Osteocyte (in vitro differentiated cells): ENCODE measurements at places on chromosomes 2 and 18. TPM values are rescaled to one million over a fixed set of nuclear protein-coding genes. Genes with fewer than 3 reads are reported as not detected.

DNA sequence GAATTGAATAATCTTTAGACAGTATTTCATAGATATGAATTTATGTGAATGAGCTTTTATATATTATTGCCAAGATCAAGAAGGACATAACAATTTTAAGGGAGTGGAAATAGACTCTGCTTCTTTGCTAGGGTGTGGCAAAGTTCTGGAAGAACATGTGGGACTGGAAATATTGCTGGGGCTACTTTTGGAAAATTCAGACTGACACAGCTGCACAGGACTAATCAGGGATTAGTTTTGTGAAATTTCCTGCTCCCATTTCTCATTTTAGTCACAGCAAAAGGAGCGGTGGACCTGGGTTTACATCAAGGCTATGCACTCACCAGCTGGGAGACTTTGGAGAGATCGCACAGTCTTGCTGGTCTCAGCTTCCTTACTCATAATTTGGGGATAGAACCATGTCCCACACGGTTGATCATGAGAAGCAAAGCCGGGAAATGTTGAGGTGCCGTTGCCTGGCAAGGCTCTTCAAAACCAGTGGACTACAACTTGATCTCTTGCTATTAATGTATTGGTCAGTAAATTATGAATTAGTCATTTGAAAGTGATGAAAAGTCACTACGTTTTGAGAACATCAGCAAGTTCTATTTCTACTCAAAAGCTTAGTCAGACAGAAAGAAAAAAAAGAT lies 42.4 kb downstream of the IL1RL2 start:
- peaks cover 39% of the 10 kb centered on the region for H3K4me1 ChIP-seq
- no peaks in the 10 kb centered on the region for H3K36me3 ChIP-seq
- no peak for DNase-seq
- H3K27ac ChIP-seq, result no peak overlapping the region
- H3K27me3 ChIP-seq, result no peaks in the 10 kb centered on the region
- H3K4me3 ChIP-seq, result no peak overlapping the region

DNA sequence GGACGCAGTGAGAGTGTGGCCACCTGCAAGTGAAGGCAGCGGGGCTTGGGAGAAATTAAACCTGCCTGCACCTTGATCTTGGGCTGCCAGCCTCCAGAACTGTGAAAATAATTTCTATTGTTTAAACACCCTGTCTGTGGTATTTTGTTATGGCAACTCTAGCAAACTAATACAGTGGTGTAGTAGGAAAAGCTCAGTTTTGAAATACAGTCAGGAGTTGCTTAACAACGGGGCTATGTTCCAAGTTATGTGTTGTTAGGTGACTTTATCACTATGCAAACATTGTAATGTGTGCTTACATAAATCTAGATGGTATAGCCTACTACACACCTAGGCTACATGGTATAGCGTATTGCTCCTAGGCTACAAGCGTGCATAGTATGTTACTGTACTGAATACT lies 93.4 kb upstream of the FN1 start:
- H3K4me1 ChIP-seq, result peaks cover 73% of the 10 kb centered on the region
- no peaks in the 10 kb centered on the region for H3K27me3 ChIP-seq
- no peak for DNase-seq
- peaks cover 2% of the 10 kb centered on the region for H3K36me3 ChIP-seq

GRCh38 chr2:64697297-64698176 lies 43.8 kb upstream of the SERTAD2 start:
- no peaks in the 10 kb centered on the region for H3K27me3 ChIP-seq
- H3K36me3 ChIP-seq, result no peaks in the 10 kb centered on the region
- peaks cover 30% of the 10 kb centered on the region for H3K4me1 ChIP-seq
- H3K4me3 ChIP-seq, result no peak overlapping the region

GRCh38 chr18:68714366-68714711 lies 569 bp downstream of the TMX3 start:
- H3K36me3 ChIP-seq, result peaks cover 24% of the 10 kb centered on the region
- peak overlapping the region; percentile 85 for H3K27ac ChIP-seq
- DNase-seq, result no peak
- peaks cover 27% of the 10 kb centered on the region for H3K4me1 ChIP-seq
- peak overlapping the region; percentile 93 for H3K4me3 ChIP-seq
- no peaks in the 10 kb centered on the region for H3K27me3 ChIP-seq

GRCh38 chr2:144405982-144406788 lies 113.7 kb downstream of the ZEB2 start:
- H3K27ac ChIP-seq, result peak overlapping the region; percentile 28
- H3K27me3 ChIP-seq, result no peaks in the 10 kb centered on the region
- H3K4me1 ChIP-seq, result peaks cover 24% of the 10 kb centered on the region
- no peak for DNase-seq
- no peak overlapping the region for H3K4me3 ChIP-seq

GRCh38 chr18:64017870-64018269 lies 48.0 kb downstream of the SERPINB8 start:
- H3K27ac ChIP-seq, result no peak overlapping the region
- H3K27me3 ChIP-seq, result peaks cover 57% of the 10 kb centered on the region
- H3K4me3 ChIP-seq, result no peak overlapping the region
- no peak for DNase-seq
- H3K4me1 ChIP-seq, result no peaks in the 10 kb centered on the region

DNA sequence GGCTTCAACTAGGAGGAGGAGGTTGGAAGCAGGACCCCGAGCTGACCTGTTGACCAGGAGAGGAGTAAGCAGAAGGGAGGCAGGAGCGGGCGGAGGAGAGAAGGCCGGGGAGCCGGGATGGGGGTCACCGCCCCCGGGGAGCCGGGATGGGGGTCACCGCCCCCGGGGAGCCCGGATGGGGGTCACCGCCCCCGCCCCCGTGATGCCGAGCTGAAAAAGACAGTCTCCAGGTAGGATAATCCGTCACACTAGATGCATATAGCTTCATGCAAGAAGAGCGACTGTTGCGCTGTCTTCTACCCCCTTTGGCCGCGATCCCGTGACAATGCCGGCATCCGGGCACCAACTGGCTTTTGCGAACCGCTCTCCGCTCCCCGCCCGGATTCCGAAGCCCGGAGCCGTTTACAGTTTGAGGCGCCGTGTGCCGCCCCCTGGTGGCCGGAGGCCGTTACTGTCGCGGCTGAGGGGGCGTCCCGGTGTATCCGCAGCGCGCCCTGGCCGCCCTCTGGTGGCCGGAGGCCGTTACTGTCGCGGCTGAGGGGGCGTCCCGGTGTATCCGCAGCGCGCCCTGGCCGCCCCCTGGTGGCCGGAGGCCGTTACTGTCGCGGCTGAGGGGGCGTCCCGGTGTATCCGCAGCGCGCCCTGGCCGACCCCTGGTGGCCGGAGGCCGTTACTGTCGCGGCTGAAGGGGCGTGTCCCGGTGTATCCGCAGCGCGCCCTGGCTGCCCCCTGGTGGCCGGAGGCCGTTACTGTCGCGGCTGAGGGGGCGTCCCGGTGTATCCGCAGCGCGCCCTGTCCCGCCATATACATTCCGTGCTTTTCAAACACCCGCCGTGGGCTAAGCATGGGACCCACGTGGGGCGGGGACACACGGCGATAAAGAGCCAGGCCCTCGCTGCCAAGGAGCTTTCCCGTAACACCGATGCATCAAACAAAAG lies 89.6 kb downstream of the ACTR3 start:
- H3K36me3 ChIP-seq, result peaks cover 7% of the 10 kb centered on the region
- H3K27me3 ChIP-seq, result no peaks in the 10 kb centered on the region
- H3K4me3 ChIP-seq, result no peak overlapping the region
- DNase-seq, result no peak
- no peak overlapping the region for H3K27ac ChIP-seq

GRCh38 chr2:121235542-121235941 lies 49.5 kb downstream of the TFCP2L1 start:
- H3K27ac ChIP-seq, result no peak overlapping the region
- no peaks in the 10 kb centered on the region for H3K4me1 ChIP-seq
- no peak overlapping the region for H3K4me3 ChIP-seq
- no peaks in the 10 kb centered on the region for H3K36me3 ChIP-seq

CD8B2 gene
- not detected in 2 replicates for total RNA-seq

DNA sequence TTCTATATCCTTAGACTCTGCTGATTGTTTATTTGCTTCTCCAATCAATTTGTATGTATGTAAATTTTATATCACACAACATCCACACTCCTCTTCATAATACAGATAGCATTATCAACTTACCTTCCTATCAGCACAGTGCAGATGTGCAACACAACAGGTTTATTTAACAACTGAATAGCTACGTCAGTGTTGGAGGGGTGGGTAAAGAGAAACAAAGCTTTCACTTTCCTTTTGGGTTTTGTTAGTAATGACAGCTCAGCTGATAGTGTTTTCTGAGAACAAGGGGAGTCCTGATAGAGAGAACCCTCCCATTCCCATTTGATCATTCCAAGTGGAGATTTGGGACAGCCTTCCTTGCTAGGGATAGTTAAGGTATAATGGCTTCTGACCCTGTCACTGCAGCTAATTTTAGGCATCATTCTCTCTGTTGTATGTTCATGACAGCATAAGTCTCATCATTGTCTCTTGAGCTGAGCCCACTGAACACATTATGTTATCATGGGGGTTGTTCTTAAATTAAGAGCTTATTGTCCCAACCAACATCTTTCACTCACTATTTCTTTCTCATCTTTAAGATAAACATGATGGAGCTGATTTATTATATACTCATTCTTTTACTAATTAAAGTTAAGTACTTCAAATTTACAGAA lies 227.7 kb downstream of the GPD2 start:
- peaks cover 2% of the 10 kb centered on the region for H3K27me3 ChIP-seq
- H3K27ac ChIP-seq, result no peak overlapping the region
- no peak overlapping the region for H3K4me3 ChIP-seq
- DNase-seq, result no peak

DNA sequence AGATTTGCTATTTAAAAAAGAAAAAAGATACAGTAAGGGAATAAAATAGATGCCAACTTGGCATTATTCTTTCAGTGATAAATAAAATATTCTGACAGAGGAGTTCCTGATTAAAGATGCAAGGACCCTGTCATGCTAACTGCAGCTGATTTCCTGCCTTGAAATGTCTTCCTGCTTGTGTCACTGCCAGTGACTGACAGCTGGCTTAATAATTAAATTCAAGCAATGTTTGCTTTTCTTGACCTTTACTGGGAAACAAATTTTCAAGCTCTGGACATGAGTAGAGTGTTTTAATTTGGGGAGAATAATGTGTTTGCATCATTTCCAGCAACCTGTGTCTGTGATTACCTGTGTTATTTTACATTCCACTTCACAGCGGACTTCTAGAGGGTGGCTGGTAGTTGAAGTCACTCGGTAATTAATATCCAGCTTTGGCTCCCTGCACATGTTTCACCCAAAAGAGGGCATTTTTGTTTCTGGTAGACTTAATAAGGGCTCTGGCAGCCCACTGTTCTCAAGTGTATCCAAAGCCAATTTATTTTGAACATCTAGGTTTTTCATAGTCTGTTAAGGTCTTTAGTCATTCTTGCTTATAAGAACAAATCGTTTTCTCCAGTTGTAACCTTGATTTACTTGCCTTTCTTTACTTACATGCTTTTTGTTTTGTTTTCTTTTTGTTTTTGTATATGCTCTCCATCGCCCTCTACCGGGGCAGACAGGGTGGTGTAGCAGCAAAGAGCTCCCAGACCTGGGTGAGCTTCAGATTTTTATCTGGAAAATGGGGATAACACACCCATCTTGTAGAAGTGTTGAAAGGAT lies 48.5 kb upstream of the PROKR1 start:
- no peak overlapping the region for H3K4me3 ChIP-seq
- H3K36me3 ChIP-seq, result no peaks in the 10 kb centered on the region
- DNase-seq, result no peak
- no peaks in the 10 kb centered on the region for H3K27me3 ChIP-seq

CFAP65 gene
- not detected in 2 replicates for total RNA-seq

TLX2 gene
- not detected in 2 replicates for total RNA-seq
